Breast epithelium (tissue), 4 donors: ENCODE measurements at places on chromosomes 2 and 18. TPM values are rescaled to one million over a fixed set of nuclear protein-coding genes. Genes with fewer than 3 reads are reported as not detected.

The TGFA gene
- total RNA-seq, result 4.9 TPM

The PLGLB1 gene
- 6.0 TPM for total RNA-seq

The POMC gene
- total RNA-seq, result 2.8 TPM

The LIMS3 gene
- 1.6 TPM for total RNA-seq

The NT5DC4 gene
- total RNA-seq, result not detected

The TEKT4 gene
- total RNA-seq, result not detected

The FIGN gene
- 5.0 TPM for total RNA-seq

The CCBE1 gene
- 4.0 TPM for total RNA-seq

DNA sequence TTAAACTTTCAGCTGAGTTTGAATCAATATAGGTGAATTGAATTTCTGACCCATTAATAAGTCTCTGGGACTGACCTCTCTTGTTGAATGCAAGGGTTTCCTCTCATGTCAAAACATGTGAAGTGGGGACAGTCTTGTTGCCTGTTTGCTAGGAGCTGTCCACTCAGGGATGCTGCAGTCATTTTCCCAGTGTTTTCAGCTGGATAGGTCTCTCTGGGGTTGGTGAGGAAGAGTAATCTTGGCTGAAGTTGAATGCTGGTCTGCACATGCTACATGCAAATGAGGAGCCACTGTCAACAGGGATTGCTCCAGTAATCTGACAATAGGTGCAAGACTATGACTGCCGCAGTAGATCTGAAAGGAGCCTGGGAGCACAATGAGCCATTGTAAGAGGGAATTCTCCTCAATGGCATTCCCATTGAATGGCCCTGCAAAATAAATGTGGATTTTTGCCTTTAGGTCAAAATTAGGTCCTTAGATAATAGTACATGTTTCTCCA is 34.1 kb upstream of the IL1RL1 start:
- H3K4me3 ChIP-seq, result no peak overlapping the region
- H3K36me3 ChIP-seq, result no peaks in the 10 kb centered on the region
- no peak overlapping the region for H3K27ac ChIP-seq

GRCh38 chr2:102081606-102082005 is 60.9 kb upstream of the IL1R1 start:
- H3K36me3 ChIP-seq, result no peaks in the 10 kb centered on the region
- peak overlapping the region; percentile 4 for H3K27ac ChIP-seq
- no peak for DNase-seq
- H3K4me1 ChIP-seq, result peaks cover 4% of the 10 kb centered on the region
- no peak overlapping the region for H3K4me3 ChIP-seq

DNA sequence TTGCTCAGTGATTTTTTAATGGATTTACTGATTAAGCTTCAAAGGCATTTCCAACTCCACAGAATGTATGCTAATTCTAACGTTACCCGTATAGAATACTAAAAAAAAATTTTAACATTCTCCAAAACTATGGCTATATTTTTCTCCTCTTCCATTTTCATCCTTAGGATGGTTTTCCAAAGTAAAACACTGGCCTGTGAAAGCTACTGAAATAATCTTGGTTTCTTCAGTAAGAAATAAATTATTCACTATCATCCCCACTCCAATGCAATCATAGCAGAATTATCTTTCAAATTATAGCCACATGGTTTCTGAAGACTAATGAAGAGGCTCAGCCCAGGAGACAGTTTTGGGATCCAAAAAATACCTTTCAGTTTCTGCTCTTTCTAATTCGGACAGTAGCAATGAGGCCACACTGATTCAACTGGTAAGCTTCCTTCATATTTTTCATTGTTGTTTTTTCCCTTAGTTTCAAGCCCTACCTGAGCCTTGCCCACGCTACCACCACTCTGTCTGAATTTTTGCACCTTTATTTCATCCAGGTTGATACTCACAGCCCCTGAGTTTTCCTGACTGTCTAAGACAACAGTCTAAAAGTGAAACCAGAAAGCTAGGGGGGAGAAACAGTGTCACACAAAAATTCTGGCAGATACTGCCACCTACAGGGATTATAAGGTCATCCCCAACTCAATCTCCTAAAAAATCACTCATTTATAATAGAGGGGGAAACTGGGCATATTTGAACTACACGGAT is 887.9 kb downstream of the NRXN1 start:
- peak overlapping the region; percentile 63 for H3K4me3 ChIP-seq
- H3K4me1 ChIP-seq, result no peaks in the 10 kb centered on the region
- DNase-seq, result no peak
- H3K36me3 ChIP-seq, result no peaks in the 10 kb centered on the region
- peak overlapping the region; percentile 78 for H3K27ac ChIP-seq

- H3K27me3 ChIP-seq, result no peaks in the 10 kb centered on the region
- no peak overlapping the region for H3K27ac ChIP-seq
- no peaks in the 10 kb centered on the region for H3K4me1 ChIP-seq
- no peak for DNase-seq
Observed at GRCh38 chr2:189412330-189412953, 28.8 kb upstream of the WDR75 start.

DNA sequence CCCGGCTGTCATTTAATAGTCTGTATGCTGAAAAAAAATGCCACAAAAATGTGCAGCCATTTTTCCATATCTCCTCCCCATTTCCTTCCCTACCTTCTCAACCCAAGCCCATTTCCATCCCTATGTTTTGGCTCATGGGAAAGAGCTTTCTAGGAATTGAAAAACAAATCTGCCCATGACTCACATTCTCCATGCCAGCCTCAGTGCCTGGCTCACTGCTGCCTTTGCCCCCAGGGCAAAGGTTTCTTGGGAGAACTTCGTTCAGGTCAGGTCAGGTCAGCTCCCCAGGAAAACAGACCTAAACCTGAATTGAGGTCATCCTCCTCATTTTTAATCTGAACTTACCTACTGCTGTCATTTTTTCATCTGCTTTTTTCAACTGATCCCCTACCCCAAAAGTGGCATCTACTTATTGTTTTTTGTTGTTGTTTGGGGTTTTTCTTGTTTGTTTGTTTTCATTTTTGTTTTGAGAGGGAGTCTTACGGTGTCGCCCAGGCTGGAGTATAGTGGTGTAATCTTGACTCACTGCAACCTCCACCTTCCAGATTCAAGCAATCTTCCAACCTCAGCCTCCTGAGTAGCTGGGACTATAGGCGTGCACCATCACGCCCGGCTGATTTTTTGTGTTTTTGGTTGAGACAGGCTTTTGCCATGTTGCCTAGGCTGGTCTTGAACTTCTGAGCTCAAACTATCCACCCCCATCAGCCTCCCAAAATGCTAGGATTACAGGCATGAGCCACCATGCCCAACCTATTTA is 66.7 kb downstream of the FECH start:
- H3K4me3 ChIP-seq, result no peak overlapping the region
- H3K4me1 ChIP-seq, result no peaks in the 10 kb centered on the region
- H3K27me3 ChIP-seq, result no peaks in the 10 kb centered on the region
- no peak overlapping the region for H3K27ac ChIP-seq
- no peak for DNase-seq

DNA sequence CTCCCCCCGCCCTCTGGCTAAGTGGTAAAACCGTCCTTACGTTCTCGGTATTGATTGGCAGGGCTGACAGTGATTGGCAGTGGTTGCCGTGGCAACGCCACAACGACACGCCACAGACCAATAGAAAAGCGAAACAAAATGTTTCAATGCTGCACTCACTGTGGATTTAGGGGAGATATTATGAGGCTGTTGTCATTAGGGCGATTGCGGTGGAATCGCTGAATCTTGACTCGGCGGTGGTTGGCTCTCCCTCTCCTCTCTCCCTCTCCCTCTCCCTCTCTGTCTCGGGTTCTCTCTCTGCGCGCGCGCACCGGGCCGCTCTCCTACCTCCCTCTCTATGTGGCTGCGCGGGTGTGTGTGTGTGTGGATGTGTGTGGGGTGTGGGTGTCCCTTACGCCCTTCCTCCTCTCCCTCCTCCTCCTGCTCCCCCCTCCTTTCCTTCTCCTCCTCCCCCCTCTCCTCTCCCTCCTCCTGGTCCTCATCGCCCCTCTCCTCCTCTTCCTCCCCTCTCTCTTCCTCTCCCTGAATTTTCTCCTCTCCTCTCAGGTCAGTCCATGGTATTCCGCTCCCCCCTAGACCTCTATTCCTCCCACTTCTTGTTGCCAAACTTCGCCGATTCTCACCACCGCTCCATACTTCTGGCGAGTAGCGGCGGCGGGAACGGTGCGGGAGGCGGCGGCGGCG is at the start of gene SIX3:
TSS of gene SIX3 (plus strand) at position 152 of the 684 bp plus-strand sequence. CDS start at position 555, 403 bp downstream.
- H3K36me3 ChIP-seq, result no peaks in the 10 kb centered on the region
- peaks cover 16% of the 10 kb centered on the region for H3K4me1 ChIP-seq
- no peak for DNase-seq
- no peak within 1 kb of the TSS for H3K27ac ChIP-seq
- peaks cover 4% of the 10 kb centered on the region for H3K27me3 ChIP-seq

DNA sequence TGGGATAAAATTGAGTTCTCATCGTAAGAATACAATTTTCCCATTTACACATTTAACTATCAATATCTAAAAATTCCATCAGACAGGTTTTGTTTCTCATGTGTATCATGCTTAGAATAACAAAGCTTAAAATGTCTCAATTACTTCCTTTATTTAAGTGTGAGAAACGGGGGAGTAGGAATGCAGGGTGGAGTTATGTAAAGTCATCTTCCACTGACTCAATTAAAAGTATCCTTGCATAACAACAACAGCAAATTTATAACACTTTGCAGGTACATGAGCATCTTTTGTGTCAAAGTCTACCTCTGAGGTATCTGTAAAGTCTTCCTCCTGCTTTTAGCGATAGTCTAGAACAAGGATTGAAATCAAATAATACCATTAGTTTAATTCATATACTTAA is 327.1 kb downstream of the EPHA4 start:
- no peak overlapping the region for H3K4me3 ChIP-seq
- no peak overlapping the region for H3K27ac ChIP-seq
- no peak for DNase-seq
- no peaks in the 10 kb centered on the region for H3K36me3 ChIP-seq
- no peaks in the 10 kb centered on the region for H3K4me1 ChIP-seq

DNA sequence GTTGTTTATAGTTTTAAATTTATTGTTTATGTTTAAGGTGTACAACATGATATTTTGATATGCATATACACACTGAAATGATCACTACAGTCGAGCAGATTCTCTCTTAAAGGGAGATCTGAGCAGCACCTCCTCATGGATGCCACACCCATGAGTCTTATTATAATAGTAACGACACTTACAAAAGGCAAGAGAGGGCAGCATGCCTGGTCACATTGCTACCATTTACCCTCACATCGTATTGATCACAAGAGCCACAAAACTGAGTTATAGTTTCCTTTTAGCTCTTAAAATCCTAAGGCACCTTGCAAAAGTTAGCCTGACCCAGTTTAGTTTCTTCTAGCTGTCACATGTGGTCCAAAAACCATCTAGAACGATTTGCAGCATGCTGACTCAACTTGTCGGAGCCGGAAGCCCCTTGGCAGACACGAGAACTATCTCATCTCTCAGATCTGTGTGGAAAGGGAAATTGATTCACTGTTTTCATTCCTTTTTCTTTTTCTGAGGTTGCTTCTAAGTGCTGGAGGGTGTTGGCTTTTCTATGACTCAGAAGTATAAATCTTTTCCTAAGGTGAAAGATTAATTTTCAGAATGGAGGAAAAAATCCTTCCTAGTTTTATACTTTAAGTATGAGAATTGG is 85.3 kb downstream of the CDC42EP3 start:
- H3K36me3 ChIP-seq, result no peaks in the 10 kb centered on the region
- peak overlapping the region; percentile 68 for H3K27ac ChIP-seq
- H3K4me3 ChIP-seq, result no peak overlapping the region
- DNase-seq, result peak; percentile 59
- H3K27me3 ChIP-seq, result no peaks in the 10 kb centered on the region

DNA sequence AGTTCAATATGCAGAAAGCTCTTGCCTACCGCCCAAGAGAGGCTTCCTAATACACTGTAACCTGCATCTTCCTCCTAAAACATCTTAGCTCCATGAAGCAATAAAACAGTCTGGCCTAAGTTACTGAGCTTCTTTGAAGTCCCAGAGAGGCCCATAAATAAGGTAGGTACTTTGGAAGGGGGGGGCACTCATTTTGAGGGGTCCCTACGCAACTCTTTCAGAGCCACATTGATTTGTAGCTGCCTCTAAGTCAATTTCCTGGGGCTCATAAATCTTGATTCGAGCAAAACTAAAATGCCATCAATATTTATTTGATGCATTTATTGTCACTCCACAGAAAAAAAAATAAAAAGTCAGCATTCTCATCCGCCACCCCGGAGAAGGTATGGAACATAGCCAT is 60.4 kb upstream of the SIX2 start:
- no peak overlapping the region for H3K27ac ChIP-seq
- H3K27me3 ChIP-seq, result no peaks in the 10 kb centered on the region
- no peak for DNase-seq
- no peak overlapping the region for H3K4me3 ChIP-seq
- no peaks in the 10 kb centered on the region for H3K36me3 ChIP-seq

DNA sequence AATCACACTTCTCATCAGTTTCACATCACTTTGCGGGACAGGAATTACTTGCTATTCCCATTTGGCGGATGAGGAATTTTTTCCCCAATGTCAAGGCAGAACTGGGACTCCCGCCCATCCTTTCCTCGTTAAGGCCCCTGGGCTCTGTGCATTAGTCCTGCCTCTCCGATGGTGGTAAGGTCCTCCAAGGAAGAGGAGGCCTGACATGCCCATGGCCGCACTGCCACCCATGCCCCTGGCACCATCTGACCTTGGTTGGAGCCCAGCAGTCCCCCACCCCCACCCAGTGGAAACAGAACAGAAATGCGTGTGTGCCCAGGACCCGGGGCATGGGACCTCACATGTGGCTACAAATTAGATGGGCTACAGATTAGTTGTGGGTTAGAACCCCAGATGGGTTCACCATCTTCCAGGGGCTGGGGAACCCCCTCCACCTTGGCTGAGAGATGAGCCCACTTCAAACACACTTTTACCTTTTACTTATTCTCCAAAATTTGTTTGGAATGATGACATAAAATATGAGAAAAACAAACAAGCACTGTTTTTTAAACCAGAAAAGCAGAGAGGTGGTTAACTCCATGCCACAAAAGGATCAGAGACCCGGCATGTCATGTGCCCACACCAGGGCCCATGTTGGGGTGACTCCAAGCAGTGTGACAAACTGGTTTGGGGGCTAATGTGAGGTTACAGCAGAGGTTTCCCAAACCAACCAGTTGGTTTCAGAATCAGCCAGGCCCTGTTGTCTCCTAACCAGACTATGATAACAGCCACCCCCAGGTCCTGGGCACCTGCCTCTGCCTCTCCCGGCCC is 11.0 kb upstream of the DUSP2 start:
- H3K27me3 ChIP-seq, result no peaks in the 10 kb centered on the region
- no peaks in the 10 kb centered on the region for H3K4me1 ChIP-seq
- no peaks in the 10 kb centered on the region for H3K36me3 ChIP-seq

- no peaks in the 10 kb centered on the region for H3K27me3 ChIP-seq
- no peak overlapping the region for H3K27ac ChIP-seq
- no peak for DNase-seq
- H3K36me3 ChIP-seq, result no peaks in the 10 kb centered on the region
- no peak overlapping the region for H3K4me3 ChIP-seq
Observed at GRCh38 chr2:100944617-100945432, 57.3 kb upstream of the RPL31 start.

- H3K27ac ChIP-seq, result no peak overlapping the region
- no peak for DNase-seq
- H3K4me3 ChIP-seq, result no peak overlapping the region
- no peaks in the 10 kb centered on the region for H3K4me1 ChIP-seq
- H3K36me3 ChIP-seq, result no peaks in the 10 kb centered on the region
Observed at GRCh38 chr2:161839926-161840325, 215.7 kb downstream of the SLC4A10 start.
